K562 (cell line): ENCODE measurements at places on chromosomes 4 and X.

DNA sequence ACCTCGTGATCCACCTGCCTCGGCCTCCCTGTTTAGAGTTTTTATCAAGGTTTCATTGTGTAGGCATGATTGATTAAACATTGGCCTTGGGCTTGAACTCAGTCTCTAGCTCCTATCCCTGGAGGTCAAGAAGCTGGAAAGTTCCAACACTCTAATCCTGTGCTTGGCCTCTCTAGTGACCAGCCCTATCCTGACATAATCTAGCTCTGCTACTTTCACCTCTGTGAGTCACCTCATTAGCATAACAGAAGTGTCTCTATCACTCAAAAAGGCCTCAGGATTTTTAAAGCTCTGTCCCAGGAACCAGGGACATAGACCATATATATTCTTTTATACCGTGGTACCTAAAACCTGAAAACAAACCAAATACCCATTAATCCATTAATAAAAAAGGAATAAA lies 377.5 kb downstream of the CENPC start:
- no peak for DNase-seq

DNA sequence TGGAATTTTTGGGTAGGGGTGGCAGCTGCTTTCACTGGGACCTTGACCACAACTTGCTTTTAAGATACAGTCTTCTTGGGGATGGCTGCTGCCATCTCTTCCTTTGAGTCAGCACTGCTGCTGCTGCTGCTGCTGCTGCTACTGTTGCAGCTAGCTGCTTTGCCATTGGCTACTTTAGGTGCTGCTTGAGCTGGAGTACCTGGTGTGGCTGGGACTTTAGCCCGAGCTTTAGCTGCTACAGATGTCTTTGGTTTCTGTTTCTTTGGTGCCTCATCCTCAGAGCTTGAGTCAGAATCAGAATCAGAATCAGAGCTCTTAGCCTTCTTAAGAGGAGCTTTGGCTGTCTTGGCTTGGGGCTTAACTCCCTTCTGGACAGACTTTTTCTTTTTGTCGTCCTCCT lies 52.2 kb downstream of the FAM9B start:
- no peak for DNase-seq

DNA sequence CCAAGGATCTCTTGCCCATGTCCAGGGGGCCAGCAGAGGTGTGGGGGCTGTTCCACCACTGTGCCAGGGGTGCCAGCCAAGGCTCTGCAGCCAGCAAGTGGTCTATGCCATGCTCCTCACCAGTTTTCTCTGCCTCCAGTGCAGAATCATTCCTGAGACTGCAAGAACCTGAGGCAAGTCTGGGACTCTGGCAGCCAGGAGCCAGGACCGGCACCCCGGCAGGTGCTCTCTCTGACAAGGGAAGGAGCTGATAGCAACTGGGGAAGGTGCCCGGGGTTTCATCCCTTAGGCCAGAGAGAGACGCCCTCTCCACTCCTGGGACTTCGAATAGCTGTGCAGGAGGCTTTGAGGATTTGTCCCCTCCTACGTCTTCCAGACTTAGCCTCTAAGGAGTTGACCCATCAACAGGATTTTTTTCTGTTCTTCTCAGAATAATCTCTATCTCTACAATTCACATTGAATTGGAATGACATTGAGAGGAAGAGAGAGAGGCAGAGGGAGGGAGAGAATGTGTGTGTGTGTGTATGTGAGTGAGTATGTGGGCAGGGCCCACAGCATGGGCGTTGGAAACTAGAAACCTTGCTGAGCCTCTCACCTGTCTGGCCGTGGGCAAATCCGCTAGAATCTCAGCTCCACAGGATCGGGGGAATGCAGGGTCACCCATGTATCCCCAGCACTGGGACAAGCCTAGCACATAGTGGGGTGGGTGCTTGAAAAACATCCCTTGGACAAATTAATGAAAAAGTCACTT lies 74.5 kb upstream of the AFAP1 start:
- DNase-seq: no peak

DNA sequence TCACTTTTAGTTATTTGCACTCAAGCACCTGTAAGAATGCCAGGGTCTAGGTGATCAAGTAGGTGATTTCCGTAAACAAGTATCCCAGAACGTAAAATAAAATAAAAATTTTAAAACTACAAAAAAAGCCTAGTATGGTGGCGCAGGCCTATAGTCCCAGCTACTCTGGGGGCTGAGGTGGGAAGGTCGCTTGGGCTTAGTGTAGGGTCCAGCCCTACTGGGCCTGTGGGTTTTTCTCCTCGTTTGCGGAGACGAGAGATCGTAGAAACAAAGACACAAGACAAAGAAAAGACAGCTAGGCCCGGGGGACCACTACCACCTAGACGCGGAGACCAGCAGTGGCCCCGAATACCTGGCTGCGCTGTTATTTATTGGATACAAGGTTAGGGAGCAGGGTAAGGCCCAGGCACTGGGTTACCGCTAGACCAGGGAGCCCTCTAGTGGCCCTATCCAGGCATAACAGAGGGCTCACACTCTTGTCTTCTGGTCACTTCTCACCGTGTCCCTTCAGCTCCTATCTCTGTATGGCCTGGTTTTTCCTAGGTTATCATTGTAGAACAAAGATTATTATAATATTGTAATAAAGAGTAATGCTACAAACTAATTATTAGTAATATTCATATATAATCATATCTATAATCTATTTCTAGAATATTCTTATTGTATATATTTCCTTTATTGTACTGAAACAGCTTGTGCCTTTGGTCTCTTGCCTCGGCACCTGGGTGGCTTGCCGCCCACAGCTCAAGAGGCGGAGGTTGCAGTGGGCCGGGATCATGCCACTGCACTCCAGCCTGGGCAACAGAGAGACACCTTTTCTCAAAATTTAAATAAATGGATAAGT lies 38.4 kb downstream of the SAGE1 start:
- peak; percentile 74 for DNase-seq

- no peak for DNase-seq
These were observed 16.9 kb upstream of the TMEM165 start for GRCh38 chr4:55378617-55379467.

GRCh38 chrX:68292471-68292870 lies 140.8 kb downstream of the OPHN1 start:
- DNase-seq: no peak

GRCh38 chr4:8745826-8746225 lies 125.8 kb downstream of the HMX1 start:
- no peak for DNase-seq

GRCh38 chrX:140318296-140318695 lies 186.6 kb downstream of the SOX3 start:
- DNase-seq: no peak

GRCh38 chr4:74335341-74336021 lies 27.2 kb downstream of the EPGN start:
- DNase-seq: no peak

GRCh38 chr4:128191115-128191781 lies 96.4 kb downstream of the PGRMC2 start:
- peak; percentile 65 for DNase-seq

DNA sequence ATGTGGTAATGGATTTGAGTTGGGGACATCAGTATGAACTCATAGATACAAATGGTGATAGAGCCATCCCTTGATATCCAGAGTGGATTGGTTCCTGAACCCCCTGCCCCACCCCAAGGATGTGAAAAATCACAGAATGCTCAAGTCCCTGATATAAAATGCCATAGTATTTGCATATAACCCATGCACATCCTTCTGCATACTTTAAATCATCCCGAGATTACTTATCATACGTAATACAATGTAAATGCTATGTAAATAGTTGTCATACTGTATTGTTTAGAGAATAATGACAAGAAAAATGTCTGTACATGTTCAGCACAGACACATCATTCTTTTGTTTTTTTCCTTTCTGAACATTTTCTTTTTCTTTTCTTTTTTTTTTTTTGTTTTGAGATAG lies 18.9 kb upstream of the SEPTIN11 start:
- DNase-seq: no peak

DNA sequence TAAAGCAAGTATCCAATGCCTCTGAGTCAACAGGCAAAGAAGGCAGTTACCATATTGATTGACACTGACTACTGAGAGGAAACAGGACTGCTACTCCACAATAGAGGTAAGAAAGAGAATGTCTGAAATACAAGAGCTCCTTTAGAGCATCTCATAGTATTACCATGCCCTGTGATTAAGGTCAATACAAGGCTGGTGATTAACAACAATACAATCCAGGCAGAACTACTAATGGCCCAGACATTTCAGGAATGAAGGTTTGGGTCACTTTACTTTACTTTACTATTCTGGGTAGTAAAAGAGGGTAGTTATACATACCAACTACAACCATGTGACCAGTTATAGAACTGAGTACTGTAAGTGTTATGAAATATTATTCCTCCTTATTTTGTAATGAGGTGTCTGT lies 44.5 kb downstream of the BRWD3 start:
- no peak for DNase-seq

- DNase-seq: peak; percentile 17
These were observed 31.7 kb upstream of the NFXL1 start for GRCh38 chr4:47945930-47946726.

GRCh38 chr4:102103368-102103767 lies 241.9 kb downstream of the SLC39A8 start:
- no peak for DNase-seq

DNA sequence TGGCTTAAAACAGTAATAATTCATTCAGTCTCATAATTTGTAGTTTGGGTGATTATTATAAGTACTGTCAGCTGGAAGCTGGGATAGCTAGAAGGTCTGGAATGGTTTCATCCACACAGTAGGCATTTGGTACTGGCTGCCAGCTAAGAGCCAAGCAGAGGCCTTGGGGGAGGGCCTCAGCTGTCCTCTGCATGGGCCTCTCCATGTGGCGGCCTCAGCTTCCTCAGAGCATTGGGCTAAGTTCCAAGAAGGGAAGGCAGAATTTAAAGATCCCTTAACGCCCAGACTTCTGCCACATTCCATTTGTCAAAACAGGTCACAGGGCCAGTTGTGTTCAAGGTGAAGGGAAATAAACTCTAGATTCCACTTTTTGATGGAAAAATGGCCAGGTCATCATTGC lies 93.3 kb downstream of the NEUROG2 start:
- DNase-seq: no peak

DNA sequence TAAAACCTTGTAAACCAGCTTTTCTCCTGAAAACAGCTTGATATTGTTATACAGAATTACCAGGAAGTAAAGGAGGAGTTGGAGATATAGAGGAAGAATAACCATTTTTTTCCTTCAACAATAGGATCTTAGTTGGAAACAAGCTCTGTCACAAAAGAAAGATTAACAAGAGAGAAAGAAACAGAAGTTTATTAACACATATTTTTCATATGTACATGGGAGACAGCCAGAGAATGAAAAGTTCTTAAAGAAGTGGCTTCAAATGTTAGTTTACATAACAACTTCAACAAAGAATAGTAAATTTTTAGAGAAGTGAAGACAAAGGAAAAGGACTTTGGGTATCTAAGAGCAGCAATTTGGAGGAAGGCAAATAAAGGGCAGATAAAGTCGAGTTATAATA lies 94.9 kb upstream of the ANKRD50 start:
- DNase-seq: no peak

- no peak for DNase-seq
These were observed 532.2 kb upstream of the AGA start for GRCh38 chr4:177974461-177974860.

DNA sequence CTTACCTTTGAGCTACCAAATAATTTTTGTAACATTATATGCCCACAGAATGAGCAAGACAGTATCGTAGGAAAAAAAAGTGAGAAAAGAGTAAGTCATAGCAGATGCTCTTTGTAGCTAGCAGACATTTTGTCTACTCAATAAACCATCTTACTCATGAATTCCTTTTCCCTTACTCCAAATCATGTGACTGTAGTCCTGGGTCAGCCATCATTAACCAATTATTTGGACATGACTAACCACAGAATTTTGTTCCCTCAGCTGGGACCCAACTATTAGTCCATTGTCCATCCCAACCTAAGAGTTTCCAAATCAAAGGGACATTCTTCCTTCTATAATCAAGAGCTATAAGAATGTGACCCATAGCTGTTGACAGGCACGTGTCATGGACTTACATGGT lies 11.4 kb downstream of the UBE2D3 start:
- no peak for DNase-seq

- no peak for DNase-seq
These were observed 125.3 kb upstream of the IL15 start for GRCh38 chr4:141511055-141511454.

DNA sequence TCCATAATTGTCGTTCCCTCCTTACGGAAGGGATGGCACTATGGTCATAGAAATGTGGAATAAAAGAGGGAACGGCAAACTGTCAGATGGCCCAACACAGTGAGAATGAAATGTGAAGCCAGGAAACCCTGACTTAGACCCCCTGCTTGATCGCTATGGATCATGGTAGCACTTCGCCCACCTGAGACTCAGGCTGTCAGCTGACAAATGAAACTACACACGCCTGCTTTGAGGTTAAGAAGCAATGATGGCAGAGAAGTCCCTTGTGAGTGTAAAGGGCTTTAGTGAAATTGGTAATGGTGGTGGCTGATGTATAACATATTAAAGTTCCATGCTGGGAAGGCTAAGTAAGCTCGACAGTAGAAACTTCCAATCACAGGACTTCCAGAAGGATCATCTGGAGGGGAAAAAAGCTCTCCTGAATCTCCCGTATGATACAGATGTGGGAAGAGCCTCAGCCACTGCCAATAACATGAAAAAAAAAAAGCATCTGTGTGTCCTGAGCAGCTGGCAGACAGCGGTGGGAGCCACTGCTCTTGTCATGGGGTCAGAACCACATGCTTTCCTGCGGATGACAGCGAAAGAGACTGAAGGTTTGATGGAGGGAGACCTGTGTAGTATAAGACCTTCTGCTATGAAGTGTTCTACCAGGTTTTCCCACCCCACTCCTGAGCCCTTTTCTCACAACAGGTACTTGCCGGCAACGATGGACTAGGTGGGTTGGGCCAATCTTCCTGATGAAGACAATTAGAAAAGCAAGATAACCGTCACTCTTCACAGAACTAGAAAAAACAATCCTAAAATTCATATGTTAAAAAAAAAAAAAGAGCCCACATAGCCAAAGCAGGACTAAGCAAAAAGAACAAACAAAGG lies 107.6 kb downstream of the AFAP1 start:
- DNase-seq: no peak

DNA sequence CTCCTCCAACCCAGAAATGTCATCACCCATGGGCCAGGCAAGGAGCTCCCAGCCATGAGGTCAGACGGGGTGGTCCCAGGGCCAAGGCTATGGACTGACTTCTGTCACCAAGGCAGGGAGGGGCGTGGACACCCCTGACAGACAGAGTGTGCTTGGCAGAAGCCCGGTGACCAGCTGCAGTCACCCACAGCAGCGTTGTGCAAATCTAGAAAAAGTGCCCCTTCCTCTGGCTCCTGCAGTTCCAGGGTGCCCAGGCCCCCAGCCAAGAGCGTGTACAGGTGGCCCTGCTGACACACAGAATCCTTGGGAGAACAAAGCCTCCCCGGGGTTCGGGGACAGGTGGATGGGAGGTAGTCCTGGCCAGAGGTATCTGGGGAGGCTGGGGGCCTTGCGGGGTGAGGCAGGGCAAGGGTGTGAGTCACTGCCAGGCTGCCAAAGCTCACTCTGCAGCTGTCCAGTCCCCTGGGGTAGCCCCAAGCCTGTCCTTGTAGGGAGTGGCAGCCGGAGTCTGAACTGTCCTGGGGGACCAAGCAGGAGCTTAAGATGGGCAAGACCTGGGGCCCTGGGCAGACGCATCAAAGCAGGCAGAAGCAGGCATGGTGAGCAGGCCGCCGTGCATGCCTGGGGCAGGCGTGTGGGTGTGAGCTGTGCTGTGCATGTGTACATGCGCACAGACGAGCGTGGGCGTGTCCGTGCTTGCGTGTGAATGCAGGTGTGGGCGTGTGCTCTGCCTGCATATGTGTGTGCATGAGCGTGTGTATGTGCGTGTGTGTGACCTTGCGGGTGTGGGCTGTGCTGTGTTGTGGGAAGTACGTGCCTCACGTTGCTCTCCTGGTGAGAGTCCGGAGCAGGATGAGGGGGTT lies 3.3 kb downstream of the MYL5 start:
- no peak for DNase-seq
